ENCODE measurements at places on chromosomes 13 and 19.

DNA sequence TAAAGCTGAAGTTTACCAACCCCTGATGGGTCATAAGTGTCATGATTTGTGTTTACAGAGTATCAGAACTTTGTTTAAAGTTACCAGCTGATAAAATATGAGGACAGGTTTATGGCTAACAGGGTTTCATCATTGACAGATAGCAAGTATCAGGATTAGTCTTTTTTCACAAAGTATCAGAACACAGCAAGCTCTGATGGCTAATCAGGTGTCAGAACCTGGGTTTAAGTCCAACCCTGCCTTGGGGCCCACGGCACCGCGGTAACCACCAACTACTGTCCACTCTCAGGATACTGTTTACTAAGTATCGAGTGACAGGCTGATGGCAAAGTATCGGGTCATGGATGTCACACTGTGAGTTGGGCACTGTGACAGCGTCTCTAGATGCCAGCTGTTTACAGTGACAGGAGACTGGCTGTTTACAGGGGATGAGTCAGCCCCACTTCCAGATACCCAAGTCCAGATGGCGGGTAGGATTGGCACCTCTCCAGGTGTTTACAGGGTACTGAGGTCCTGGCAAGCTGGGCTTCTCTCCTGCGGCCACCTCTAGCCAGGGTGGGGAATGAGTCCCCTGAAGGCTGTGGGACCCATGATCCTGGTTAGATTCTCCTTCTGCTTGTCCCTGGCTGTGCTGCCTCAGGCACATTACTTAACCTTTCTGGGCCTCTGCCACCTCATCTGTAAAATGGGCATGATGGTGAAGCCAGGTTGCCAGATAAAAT is 21.8 kb downstream of the ARRDC2 start:
- no peak for DNase-seq

DNA sequence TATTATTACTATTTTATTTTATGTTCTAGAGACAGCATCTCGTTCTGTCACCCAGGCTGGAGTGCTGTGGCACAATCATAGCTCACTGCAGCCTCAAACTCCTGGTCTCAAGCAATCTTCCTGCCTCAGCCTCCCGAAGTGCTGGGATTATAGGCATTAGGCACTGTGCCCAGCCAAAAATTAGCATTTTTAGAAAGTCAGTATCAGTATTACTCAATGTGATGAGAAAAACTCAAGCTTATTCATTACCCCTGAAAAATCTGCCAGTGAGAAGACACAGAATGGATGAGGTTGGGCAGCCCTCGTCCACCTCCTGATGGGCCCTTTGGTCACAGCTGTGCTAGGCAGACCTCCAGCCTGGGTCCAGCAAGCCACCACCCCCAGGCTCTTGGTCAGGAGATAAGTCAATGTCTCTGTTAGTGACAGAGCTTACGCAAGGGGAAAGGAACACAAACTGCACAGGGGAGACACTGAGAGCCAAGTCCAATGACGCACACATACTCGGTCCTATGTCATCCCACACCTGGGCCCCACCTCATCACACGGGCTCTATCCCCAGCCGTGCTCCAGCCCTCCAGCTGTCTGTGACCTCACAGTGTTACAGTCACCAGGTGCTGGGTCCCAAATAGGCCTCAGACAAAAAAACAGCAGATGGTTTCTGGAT is 19.8 kb downstream of the PEPD start:
- DNase-seq, result no peak

GRCh38 chr19:43936188-43936587 is 1.1 kb upstream of the ZNF45 start:
- DNase-seq, result no peak

GRCh38 chr13:77002590-77003190 is 10.8 kb downstream of the CLN5 start:
- DNase-seq, result no peak

DNA sequence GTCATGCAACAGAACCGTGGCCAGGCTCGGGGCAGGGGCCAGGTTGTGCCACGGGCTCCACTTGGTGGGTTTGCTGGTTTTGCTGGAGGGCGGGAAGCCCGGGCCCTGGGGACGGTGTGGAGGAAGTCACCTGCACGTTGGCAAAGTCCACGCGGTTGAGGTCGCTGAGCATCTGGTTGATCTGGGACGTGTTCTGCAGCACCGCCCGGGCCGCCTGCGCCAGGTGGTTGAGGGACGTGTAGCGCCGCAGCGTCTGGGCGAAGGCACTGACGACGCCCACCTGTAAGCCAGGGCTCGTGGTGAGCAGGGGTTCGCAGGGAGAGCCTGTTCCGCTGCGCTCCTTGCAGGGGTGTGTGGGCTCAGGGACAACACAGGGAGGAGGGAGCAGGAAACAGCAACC is 24.7 kb upstream of the RANBP3 start:
- no peak for DNase-seq

- DNase-seq, result no peak
Observed at GRCh38 chr13:34241332-34241731, 423.4 kb downstream of the RFC3 start.

DNA sequence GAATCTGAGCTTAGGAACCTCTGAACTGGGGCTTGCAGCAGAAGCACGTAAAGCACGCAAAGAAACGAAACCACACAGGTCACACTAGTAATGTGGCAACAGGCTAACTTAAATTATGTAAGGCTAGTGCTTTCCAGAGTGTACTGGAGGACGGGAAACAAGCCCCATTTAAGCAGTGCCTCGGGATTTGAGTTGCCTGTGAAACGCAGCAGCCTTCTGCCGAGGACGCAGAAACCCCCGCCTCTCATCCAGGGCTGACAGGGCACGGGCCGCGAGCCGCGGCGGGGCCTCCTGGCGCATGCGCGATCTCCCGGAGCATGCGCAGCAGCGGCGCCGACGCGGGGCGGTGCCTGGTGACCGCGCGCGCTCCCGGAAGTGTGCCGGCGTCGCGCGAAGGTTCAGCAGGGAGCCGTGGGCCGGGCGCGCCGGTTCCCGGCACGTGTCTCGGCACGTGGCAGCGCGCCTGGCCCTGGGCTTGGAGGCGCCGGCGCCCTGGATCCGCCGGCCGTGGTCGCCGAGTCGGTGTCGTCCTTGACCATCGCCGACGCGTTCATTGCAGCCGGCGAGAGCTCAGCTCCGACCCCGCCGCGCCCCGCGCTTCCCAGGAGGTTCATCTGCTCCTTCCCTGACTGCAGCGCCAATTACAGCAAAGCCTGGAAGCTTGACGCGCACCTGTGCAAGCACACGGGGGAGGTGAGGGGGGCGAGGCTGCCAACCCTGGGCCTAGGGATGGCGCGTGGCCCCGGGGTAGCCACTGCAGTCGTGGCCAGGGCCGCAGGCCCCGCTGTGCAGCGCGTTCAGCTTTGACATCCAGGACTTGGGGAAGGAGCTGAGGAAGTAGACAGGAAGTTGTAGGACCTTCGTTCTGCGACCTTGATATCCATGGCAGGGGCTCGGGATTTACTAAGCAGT is at the start of gene GTF3A:
TSS of gene GTF3A (plus strand) at position 374 of the 912 bp plus-strand sequence.
- DNase-seq, result peak; percentile 65

GRCh38 chr13:42395086-42395821 is 123.3 kb downstream of the AKAP11 start:
- DNase-seq, result no peak

DNA sequence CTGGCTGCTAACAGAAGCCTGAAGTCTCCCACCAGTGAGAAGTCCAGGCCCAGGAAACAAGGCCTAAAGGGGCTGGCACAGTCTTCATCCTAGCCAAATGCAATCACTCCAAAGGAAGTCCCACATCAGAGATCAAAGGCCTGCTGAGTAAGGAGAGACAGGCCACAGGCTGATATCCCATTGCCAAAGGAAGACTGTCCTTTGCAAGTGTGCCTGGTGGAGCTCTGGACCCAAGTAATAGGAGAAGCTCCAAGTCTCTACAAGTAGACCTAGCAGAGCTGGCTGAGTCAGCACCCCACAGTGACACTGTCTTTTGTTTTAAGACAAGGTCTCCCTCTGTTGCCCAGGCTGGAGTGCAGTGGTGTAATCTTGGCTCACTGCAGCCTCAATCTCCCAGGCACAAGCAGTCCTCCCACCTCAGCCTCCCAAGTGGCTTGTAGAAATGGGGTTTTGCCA is 4.5 kb downstream of the DBP start:
- DNase-seq, result no peak

- DNase-seq, result no peak
Observed at GRCh38 chr13:57726981-57727380, 95.4 kb downstream of the PCDH17 start.

DNA sequence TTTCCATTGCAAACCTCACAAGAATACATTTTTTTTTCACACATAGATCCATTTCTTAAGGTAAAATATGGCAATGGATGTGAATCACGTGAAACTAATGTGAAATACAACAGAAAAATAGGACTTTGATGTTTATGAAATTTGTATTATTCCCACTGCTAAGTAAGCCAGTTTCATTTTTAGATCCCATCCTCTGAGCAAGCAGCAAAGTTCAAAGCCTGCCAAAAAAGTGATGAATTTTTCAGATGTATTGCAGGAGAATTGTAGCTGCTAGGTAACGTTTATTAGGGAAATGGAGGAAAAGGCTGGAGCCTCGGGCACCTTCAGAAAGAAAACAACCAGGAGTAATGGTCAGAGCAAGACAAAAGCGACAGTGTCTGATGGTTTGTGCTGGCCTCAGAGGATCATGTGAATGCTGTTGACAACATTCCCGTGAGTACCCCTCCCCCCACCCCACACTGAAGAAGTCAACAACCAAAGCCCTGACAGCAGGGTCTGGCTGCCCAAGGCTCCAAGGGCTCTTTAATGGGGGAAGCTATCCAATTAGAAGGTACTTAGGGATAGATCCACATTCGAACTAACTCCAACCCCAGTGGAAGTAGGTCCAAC is 95.5 kb downstream of the OXGR1 start:
- no peak for DNase-seq

DNA sequence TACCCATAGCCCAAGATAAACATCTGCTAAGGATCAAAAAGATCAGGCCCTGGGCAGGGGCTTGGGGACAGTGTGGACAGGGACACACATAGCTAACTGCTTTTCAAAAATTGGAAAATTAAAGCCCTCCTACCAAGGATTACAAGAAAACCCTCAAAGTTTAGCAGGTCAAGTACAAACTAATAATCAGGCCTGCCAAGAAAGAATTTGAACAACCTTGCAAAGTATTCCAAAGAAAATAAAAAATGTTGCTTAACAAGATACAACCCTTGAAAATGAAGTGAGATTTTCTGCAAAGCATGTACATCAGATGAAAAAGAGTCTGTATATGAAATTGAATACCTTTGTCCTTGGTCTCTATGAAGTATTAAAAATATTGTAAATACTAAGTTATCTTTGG is 67.3 kb downstream of the KLF12 start:
- no peak for DNase-seq

- DNase-seq, result peak; percentile 21
Observed at GRCh38 chr19:45676851-45677263, 8.8 kb downstream of the GIPR start.

- no peak for DNase-seq
Observed at GRCh38 chr13:75480671-75481175, 1.2 kb downstream of the TBC1D4 start.

GRCh38 chr13:45928176-45928575 is 76.6 kb upstream of the SIAH3 start:
- no peak for DNase-seq

- no peak for DNase-seq
Observed at GRCh38 chr19:4200940-4201542, 18.6 kb downstream of the ANKRD24 start.

DNA sequence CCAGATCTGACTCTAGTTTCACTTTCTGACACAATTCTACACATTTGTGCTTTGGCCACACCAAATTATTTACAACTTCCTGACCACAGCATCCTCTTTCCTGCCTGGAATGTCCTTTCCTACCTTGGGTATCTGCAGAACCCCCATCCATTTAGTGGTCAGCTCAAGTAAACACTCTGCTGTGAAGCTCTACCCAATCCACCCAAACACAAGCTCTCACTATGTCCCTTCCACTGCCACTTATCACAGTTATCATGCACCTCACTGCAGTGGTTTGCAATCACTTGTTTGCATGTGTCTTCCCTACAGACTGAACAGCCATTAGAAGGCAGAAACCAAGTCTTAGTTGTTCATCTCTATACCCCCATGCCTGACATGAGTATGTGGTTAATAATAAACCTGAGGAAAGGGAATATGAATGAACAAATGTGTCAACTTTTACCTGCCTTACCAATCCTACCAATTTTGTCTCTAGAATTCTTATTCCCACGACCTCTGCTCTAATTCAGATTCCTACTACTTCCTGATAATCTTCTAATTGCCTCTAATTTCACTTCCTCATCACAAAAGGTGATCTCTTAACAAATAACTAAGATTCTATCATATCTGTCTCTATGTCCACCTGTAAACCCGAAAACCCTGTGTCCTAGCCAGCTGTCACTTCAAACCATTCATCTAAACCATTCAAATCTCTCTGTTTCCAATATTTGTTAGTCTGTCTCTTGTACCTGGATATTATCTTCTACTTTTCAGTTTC is 25.1 kb downstream of the LNX2 start:
- DNase-seq, result no peak

GRCh38 chr19:44303976-44304568 is 753 bp downstream of the ZNF235 start:
- no peak for DNase-seq

- no peak for DNase-seq
Observed at GRCh38 chr13:82147526-82147925, 1734.7 kb downstream of the SLITRK1 start.

DNA sequence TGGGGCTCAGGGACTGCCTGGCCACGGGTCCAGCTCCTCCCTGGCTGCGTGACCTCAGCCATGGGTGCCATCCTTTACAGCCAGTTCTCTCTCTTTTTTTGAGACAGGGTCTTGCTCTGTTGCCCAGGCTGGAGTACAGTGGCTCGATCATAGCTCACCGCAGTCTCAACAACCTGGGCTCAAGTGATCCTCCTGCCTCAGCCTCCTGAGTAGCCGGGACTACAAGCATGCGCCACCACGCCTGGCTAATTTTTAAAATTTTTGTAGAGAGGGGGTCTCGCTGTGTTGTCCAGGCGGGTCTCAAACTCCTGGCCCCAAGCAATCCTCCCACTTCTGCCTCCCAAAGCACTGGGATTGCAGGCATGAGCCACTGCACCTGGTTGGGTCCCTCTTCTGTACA is 75.4 kb downstream of the PTPRS start:
- no peak for DNase-seq

DNA sequence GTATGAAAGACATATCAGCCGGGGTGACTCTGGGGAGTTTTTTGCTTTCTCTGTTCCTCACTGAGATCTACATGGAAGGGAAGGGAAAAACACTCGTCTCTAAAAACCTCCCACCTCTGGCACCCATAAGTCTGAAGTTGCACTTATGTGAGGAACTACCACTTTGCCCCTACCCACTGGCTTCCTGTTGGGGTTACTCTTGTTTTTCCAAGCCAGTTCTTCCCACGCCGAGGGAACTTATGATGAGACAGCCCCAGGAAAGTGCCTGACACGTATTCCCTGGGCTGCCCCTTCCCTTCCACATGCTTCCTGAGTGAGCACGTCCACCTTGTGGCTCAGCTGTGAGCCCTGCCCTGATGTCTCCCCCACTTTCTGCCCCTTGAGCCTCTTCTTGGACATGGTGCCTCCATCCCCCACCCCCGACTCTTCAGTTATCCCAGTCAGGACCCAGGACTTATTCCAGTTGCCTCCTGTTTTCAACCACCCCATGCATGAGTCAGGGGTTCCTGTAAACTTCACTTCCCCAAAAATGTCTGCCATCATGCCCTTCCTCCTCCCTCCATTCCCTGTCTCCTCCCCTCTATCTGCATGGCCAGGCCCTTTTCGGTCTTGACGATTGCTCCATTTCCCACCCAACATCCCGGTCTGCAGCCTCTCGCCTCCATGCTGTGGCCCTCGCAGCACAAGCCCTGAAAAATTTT is 5.1 kb upstream of the SIGLEC7 start:
- no peak for DNase-seq

GRCh38 chr13:102395174-102395573 is 6.7 kb downstream of the FGF14 start:
- no peak for DNase-seq
